ENCODE measurements at places on chromosomes 5 and 9. TPM values are rescaled to one million over a fixed set of nuclear protein-coding genes. Genes with fewer than 3 reads are reported as not detected.
A peak's percentile ranks its signal among the peaks of the same experiment; 100 is the strongest.

DNA sequence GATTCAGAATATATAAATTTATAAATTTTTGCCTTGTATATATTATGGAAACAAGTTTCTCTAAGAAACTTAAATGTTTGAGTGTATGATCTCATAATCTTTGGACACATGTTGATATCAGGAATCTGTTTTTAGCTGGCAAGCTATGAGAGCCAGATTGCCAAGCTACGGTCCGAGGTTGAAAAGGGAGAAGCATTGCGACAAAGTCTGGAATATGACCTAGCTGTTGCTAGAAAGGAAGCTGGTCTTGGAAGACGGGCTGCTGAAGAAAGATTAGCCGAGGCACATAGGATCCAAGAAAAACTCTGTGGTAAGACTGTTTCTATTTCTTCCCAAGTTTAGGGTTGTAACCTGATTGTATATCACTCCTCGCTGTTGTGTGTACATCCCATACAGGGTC is 25.9 kb downstream of the CCDC171 start:
- DNase-seq: no peak
- H3K4me3 ChIP-seq: no peak overlapping the region
- no peaks in the 10 kb centered on the region for H3K4me1 ChIP-seq
- no peak overlapping the region for H3K27ac ChIP-seq
- no peaks in the 10 kb centered on the region for H3K27me3 ChIP-seq

DNA sequence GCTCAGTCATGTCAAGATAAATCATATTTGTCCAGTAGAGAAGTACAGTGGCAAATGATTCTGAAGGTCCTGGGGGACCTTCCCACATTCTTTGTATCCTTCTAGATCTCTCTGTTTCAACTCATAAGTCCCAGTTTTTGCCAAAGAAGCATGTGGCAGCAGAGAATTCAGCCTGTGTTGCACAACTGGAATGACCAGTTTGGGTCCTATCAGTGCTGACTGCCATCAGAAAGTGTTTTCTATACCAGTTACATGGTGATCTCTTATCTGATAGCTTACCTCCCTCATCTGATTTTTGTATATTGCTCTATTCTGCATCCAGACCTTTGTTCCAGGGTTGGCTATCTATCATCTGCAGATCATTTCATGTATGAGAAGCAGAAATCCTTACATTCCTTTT is 21.7 kb downstream of the GM2A start:
- no peaks in the 10 kb centered on the region for H3K4me1 ChIP-seq
- no peak overlapping the region for H3K27ac ChIP-seq
- no peaks in the 10 kb centered on the region for H3K27me3 ChIP-seq
- H3K36me3 ChIP-seq: no peaks in the 10 kb centered on the region

DNA sequence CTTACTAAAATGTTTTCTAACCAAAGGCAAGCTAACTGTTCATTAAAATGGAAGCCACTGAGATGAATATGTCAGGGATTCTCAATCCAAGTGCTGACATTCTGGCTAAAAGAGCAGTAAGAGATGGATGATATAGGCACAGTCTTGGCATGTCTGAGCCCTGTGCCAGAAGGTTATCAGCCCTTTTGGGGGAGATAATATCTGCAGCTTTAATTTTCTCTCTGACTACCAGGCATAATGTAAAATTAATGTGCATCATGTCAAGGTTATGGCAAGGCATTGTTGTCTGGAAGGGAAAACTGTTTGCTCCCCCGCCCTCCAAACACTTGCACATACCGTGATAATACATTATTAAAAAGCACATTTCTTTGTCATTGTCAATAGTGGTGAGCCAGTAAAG is 609.8 kb downstream of the ZNF608 start:
- no peaks in the 10 kb centered on the region for H3K4me1 ChIP-seq
- H3K36me3 ChIP-seq: no peaks in the 10 kb centered on the region
- H3K27me3 ChIP-seq: no peaks in the 10 kb centered on the region
- H3K4me3 ChIP-seq: no peak overlapping the region
- no peak for DNase-seq

DNA sequence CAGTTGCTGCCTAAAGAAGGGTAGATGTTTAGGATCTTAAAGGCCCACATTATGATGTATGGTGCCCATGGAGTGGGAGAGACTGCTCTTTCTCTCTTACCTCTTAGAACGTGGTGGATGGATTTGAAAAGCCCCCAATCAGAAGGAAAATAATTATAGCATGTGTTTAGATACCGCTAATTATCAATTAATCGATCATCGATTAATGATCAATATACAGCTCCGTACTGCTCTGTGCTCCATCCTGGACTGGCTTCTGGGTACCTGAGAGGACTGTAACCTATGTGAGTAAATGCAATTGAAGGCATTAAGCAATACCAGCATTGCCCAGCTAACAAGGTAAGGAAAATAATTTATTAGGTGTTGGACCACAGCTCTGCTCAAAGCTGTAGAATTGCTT is 149.1 kb downstream of the MAST4 start:
- H3K27me3 ChIP-seq: no peaks in the 10 kb centered on the region
- no peaks in the 10 kb centered on the region for H3K36me3 ChIP-seq
- DNase-seq: no peak
- no peak overlapping the region for H3K27ac ChIP-seq
- no peaks in the 10 kb centered on the region for H3K4me1 ChIP-seq
- no peak overlapping the region for H3K4me3 ChIP-seq

GRCh38 chr5:172093559-172093958 is 87.1 kb upstream of the FBXW11 start:
- no peak overlapping the region for H3K27ac ChIP-seq
- no peaks in the 10 kb centered on the region for H3K27me3 ChIP-seq
- no peak for DNase-seq
- no peak overlapping the region for H3K4me3 ChIP-seq

DNA sequence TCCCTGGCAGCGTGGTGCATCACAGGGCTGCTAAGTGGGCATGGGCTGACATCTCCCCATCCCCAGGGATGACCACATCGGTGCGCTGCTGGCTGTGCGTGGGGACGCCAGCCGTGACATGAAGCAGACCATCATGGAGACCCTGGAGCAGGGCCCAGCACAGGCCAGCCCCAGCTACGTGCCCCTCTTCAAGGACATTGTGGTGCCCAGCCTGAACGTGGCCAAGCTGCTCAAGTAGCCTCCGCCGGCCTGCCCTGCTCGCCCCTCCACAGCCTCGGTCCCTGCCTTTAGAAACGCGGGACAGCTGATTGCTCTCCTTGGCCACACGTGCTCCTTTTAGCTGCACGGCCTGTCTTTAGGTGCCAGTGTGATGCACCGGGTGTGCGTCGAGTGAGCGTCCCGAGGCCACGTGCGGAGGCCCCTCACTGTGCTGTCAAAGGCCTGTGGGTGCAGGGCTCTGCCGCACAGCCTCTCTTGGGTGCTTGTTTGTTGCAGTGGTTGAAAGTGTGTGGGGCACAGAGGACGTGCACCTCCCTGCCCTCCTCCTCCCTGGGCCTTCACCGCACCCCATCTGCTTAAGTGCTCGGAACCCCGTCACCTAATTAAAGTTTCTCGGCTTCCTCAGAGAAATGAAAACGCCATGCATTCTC is 23.8 kb downstream of the EXOC3 start:
- no peaks in the 10 kb centered on the region for H3K27me3 ChIP-seq
- no peaks in the 10 kb centered on the region for H3K4me1 ChIP-seq
- no peak for DNase-seq
- H3K36me3 ChIP-seq: no peaks in the 10 kb centered on the region

GRCh38 chr9:20197976-20198685 is 409.3 kb upstream of the SLC24A2 start:
- H3K4me3 ChIP-seq: no peak overlapping the region
- peak overlapping the region; percentile 34 for H3K27ac ChIP-seq
- peak; percentile 25 for DNase-seq
- no peaks in the 10 kb centered on the region for H3K4me1 ChIP-seq
- H3K36me3 ChIP-seq: no peaks in the 10 kb centered on the region
- H3K27me3 ChIP-seq: no peaks in the 10 kb centered on the region

DNA sequence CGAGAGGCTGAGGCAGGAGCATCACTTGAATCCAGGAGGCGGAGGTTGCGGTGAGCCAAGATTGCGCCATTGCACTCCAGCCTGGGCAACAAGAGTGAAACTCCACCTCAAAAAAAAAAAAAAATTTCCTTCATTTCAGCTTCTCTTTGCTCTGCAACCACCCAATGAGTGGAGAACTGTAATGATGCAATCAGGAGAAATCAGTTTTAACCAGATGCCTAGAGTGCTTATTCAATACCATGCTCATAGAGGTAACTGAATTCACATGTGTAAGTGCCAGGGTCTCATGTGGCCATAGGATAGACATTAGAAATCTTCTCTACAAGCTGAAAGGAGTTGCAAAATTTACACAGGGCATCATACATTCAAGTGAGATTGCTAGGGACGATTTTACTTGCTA is 70.6 kb downstream of the HMHB1 start:
- no peak overlapping the region for H3K4me3 ChIP-seq
- no peaks in the 10 kb centered on the region for H3K4me1 ChIP-seq
- H3K27ac ChIP-seq: no peak overlapping the region
- H3K36me3 ChIP-seq: no peaks in the 10 kb centered on the region
- H3K27me3 ChIP-seq: no peaks in the 10 kb centered on the region

GRCh38 chr5:21424907-21425306 is 1428.2 kb downstream of the CDH12 start:
- DNase-seq: no peak
- H3K4me1 ChIP-seq: no peaks in the 10 kb centered on the region
- no peaks in the 10 kb centered on the region for H3K27me3 ChIP-seq

GRCh38 chr5:14197056-14197455 is 53.9 kb downstream of the TRIO start:
- no peak overlapping the region for H3K4me3 ChIP-seq
- no peak for DNase-seq
- no peak overlapping the region for H3K27ac ChIP-seq
- H3K4me1 ChIP-seq: no peaks in the 10 kb centered on the region

DNA sequence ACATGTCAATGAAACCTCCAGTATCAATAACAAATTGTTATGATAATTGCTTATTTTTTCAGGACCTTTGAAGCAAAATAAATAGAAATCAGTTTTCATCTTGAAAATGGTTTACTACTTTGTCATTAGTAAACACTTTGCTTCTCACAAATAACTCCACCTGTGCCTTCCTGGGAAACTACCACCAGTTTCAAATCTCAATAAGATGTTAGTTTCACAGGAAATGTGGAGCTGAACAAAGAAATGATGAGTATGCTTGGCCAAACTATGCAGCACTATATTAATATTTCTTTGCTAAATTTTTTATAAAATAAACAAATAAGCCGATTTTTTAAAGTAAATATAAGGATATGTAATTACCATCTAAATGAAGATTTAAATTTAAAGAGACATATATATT is 221.5 kb upstream of the HAPLN1 start:
- DNase-seq: no peak
- no peaks in the 10 kb centered on the region for H3K4me1 ChIP-seq
- H3K36me3 ChIP-seq: no peaks in the 10 kb centered on the region
- no peak overlapping the region for H3K27ac ChIP-seq

- DNase-seq: no peak
- no peaks in the 10 kb centered on the region for H3K36me3 ChIP-seq
- H3K27ac ChIP-seq: no peak overlapping the region
- H3K27me3 ChIP-seq: no peaks in the 10 kb centered on the region
Measured at GRCh38 chr9:30744871-30745270, 1639.6 kb upstream of the ACO1 start.

DNA sequence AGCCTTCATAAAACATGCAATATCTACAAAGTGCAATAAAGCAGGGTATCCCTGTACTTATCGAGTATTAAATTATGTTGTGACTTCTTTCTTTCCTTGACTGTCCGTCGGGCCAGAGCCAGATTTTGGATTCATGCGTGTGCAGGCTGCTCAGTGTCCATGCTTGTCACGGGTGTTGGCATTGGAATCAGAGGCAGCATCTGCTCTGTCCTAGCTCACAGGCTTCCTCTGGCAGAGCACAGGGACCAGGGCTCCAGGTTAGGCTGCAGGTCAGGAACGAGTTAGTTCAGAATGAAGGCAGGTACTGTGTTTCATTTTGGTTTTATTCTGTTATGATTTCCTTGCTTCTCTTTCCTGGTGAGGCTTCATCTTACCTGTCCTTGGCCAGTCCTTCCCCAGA is 249.8 kb downstream of the AUH start:
- no peak overlapping the region for H3K4me3 ChIP-seq
- H3K4me1 ChIP-seq: no peaks in the 10 kb centered on the region
- no peak for DNase-seq
- no peaks in the 10 kb centered on the region for H3K36me3 ChIP-seq
- no peaks in the 10 kb centered on the region for H3K27me3 ChIP-seq
- no peak overlapping the region for H3K27ac ChIP-seq

DNA sequence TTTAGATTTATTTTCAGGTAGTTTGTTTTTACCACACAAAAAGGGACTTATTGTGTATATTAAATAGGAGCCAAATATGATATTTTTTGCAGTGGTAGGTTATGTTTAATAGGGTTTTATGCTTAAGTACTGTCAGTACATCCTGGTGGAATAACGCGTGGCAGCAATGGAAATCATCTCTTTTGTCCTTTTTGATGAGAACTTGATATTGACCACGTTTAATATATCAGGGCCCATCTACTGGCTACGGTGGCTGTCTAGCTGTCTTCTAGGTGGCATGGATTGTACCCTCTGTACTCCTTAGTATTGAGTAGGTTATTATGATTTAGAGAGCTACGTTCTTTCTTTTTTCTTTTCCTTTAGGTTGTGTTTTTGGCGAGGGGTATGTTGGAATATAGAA is 2.6 kb downstream of the BASP1 start:
- H3K4me1 ChIP-seq: no peaks in the 10 kb centered on the region
- H3K27me3 ChIP-seq: no peaks in the 10 kb centered on the region
- no peak overlapping the region for H3K27ac ChIP-seq

DNA sequence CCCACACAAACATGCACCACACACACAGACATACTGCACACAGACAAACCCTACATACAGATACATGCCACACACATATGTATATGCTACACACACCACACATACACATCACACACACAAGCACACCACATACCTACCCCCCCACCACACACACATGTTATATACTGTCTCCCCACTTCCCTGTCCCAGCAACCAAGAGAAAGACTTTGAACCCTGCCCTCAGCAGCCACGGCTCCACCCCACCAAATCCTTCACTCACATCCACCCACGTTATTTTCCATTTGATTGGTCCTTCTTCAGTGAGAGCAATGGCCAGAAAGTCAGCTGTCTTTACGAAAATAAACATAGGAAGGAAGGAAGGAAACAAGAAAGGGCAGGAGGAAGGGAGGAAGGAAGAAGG is 479.8 kb downstream of the DIRAS2 start:
- no peak overlapping the region for H3K27ac ChIP-seq
- H3K27me3 ChIP-seq: no peaks in the 10 kb centered on the region
- H3K36me3 ChIP-seq: no peaks in the 10 kb centered on the region
- H3K4me1 ChIP-seq: no peaks in the 10 kb centered on the region
- no peak overlapping the region for H3K4me3 ChIP-seq
- no peak for DNase-seq

DNA sequence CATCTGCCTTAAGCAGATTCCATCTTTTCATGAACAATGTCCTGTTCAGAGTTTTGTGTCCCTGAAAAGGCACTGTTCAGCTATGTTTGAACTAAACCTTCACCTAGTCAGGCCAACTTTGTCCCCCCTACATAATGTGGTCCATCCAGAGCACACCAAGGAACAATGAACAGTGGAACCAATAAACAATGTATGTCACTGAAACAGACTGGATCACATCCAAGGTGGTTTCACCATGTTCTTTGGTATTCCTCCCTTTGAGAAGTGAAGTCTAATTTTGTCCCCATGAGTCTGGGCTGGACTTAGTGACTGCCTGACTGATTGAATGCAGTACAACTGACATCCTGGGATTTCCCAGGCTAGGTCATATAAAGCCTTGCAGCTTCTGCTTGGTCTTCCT is 174.5 kb downstream of the SLC24A2 start:
- no peak overlapping the region for H3K27ac ChIP-seq
- H3K4me1 ChIP-seq: no peaks in the 10 kb centered on the region
- no peaks in the 10 kb centered on the region for H3K27me3 ChIP-seq
- no peak for DNase-seq

The HAVCR1 gene
- total RNA-seq: not detected

The ADAMTS6 gene
- 1.4 TPM for total RNA-seq

The MARCHF3 gene
- 11.6 TPM for total RNA-seq

The CACNA1B gene
- not detected for total RNA-seq

The ZNF484 gene
- 19.9 TPM for total RNA-seq

The NR4A3 gene
- total RNA-seq: 4.9 TPM
